Bronchial smooth muscle cell (primary cell): ENCODE measurements at places on chromosomes 16 and 17. TPM values are rescaled to one million over a fixed set of nuclear protein-coding genes. Genes with fewer than 3 reads are reported as not detected.

TBC1D3K gene
- total RNA-seq: not detected in 2 replicates

PMFBP1 gene
- 0.26 and 0.32 TPM in 2 replicates for total RNA-seq

GAST gene
- total RNA-seq: not detected in 2 replicates

ASPHD1 gene
- total RNA-seq: 2.1 and 6.8 TPM in 2 replicates

OR1F1 gene
- total RNA-seq: not detected in 2 replicates

MYH10 gene
- 119 and 120 TPM in 2 replicates for total RNA-seq

CEP295NL gene
- 2.2 and 2.8 TPM in 2 replicates for total RNA-seq

MYBBP1A gene
- total RNA-seq: 21.9 and 32.3 TPM in 2 replicates

MRPS34 gene
- 88.6 and 90.2 TPM in 2 replicates for total RNA-seq

OTOA gene
- total RNA-seq: under 0.01 and 0.09 TPM in 2 replicates

EXOC3L1 gene
- 0.16 and 0.34 TPM in 2 replicates for total RNA-seq

MAPT gene
- total RNA-seq: 0.32 and 0.60 TPM in 2 replicates

G6PC1 gene
- total RNA-seq: 0.16 TPM in 1 of 2 replicates, not detected in the other

SRR gene
- total RNA-seq: 18.0 and 18.7 TPM in 2 replicates

MYH11 gene
- under 0.01 and 0.09 TPM in 2 replicates for total RNA-seq

SAT2 gene
- total RNA-seq: 55.3 and 67.3 TPM in 2 replicates

PLLP gene
- 0.16 TPM in 1 of 2 replicates, not detected in the other for total RNA-seq
